ENCODE measurements at places on chromosomes 7 and 10.

DNA sequence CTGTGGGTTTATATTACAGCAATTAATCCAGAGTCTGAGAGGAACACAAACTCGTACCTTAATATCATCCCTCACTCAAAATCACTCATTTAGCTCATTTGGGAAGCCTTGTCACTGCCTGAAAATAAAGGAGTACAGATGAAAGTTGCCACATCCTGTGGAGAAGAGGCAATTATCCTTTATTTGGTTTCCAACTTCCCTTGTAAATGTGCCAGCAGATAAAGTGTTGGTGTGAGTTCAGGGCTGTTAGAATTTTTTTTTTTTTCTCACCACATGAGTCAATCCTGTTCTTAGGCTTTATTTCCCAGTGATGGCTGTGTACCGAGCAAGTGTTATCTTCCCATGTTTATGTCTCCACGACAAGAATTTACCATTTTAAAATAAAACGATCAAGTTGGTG, 99.0 kb upstream of the SMIM30 start:
- no peaks in the 10 kb centered on the region for H3K4me1 ChIP-seq
- H3K4me3 ChIP-seq, result no peak overlapping the region
- H3K27ac ChIP-seq, result no peak overlapping the region
- no peaks in the 10 kb centered on the region for H3K36me3 ChIP-seq
- DNase-seq, result no peak
- H3K27me3 ChIP-seq, result peaks cover 3% of the 10 kb centered on the region

DNA sequence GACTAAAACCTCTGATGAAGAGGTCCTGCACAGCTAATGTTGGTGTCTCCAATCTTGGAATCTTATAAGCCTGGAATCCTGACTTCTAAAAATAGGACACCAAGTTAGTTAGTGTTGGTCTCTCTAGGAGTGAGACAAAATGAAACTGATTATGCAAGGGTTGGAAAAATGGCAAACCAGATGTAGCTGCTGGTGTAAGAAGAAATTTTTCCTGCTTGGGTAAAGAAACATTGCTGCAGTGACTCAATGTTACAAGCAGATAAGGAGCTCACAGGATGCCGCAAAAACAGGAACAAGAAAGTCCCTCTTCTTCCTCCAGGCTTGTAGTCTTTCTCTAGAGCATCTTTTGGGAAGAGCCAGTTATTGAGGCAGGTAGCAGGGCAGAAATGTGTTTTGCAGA, 449.0 kb downstream of the ETV1 start:
- H3K4me1 ChIP-seq, result no peaks in the 10 kb centered on the region
- H3K27me3 ChIP-seq, result no peaks in the 10 kb centered on the region
- no peaks in the 10 kb centered on the region for H3K36me3 ChIP-seq
- H3K4me3 ChIP-seq, result no peak overlapping the region
- no peak for DNase-seq

- H3K27ac ChIP-seq, result peak overlapping the region; percentile 93
- no peaks in the 10 kb centered on the region for H3K27me3 ChIP-seq
- peak overlapping the region; percentile 83 for H3K4me3 ChIP-seq
- peak; percentile 16 for DNase-seq
Measured at GRCh38 chr7:106114716-106115383, 2.7 kb upstream of the SYPL1 start.

DNA sequence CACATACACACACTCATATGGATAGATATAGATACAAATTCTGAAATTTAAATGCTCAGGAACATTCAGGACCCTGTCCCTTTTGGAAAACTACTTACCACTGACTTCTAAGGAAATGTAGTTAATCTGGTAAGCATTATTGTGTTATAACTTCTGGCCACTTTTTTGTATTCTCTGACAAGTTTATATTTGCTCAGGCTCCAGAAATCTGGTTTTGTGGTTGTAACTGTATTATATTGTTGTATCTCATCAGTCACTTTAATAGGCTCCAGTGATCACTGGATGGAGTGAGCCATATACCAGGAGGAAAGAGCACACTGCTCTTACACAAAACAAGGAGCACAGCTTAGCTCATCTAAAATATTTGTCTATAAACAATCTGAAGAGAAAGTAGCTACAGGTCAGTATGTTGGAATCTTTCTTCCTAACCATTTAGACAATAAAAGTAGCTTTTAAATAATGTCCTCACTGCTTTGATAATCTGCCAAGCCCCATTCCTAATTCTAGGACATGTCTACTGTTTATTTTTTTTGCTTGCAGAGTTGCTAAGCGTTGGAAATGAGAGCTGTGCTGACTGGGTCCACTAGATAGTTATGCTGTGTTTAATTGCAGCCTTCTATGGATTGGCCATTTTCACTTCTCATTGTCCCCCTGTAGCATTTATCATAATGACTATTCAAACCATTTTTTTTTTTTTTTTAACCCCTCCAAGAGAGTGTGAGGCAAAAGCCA, 43.8 kb downstream of the SMNDC1 start:
- H3K4me1 ChIP-seq, result no peaks in the 10 kb centered on the region
- no peak overlapping the region for H3K4me3 ChIP-seq
- H3K27me3 ChIP-seq, result no peaks in the 10 kb centered on the region
- peaks cover under 1% of the 10 kb centered on the region for H3K36me3 ChIP-seq
- H3K27ac ChIP-seq, result no peak overlapping the region
- DNase-seq, result no peak

- DNase-seq, result no peak
- peaks cover 24% of the 10 kb centered on the region for H3K27me3 ChIP-seq
- no peak overlapping the region for H3K4me3 ChIP-seq
Measured at GRCh38 chr10:43959364-43960134, 310.9 kb upstream of the ZNF32 start.

DNA sequence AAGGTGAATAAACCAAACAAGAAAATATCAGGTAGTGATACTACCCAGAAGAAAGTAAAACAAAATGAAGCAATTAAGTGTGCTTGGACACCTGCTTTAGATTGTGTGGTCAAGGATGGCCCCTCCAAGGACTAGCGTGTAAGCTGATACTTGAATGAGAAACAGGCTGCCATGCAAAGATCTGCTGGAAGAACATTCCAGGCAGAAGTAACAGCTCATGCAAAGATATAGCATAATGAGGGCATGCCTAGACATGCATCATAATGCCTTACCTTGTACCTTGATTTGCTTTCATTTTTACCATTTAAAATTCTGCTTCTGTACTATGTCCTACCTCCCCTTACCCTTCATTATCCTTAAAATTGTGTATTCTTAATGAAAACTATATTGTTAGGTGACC, 74.8 kb upstream of the HDAC9 start:
- H3K27ac ChIP-seq, result no peak overlapping the region
- no peaks in the 10 kb centered on the region for H3K36me3 ChIP-seq
- DNase-seq, result no peak
- H3K4me3 ChIP-seq, result no peak overlapping the region
- H3K27me3 ChIP-seq, result no peaks in the 10 kb centered on the region
- no peaks in the 10 kb centered on the region for H3K4me1 ChIP-seq

DNA sequence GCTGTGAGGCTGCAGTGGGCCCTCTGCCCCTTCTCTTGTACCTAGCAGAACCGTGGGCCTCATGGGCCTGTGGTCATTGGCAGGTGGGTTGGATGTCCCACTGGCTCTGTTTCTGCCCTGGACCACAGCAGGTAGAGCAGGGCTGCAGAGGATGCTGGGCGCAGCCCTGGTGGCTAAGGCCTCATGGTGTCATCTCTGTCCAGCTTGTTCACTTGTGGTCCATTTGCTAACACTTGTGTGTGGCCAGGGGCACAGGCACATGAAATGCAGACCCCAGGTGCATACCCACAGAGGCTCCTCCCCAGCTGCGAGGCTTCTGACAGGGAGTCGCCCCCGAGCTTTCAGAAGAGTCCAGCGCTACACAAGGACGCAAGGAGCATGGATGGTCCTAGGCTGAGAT, 22.4 kb upstream of the TBRG4 start:
- no peaks in the 10 kb centered on the region for H3K36me3 ChIP-seq
- H3K27me3 ChIP-seq, result peaks cover 7% of the 10 kb centered on the region
- H3K4me1 ChIP-seq, result peaks cover 9% of the 10 kb centered on the region
- no peak overlapping the region for H3K4me3 ChIP-seq
- no peak overlapping the region for H3K27ac ChIP-seq

DNA sequence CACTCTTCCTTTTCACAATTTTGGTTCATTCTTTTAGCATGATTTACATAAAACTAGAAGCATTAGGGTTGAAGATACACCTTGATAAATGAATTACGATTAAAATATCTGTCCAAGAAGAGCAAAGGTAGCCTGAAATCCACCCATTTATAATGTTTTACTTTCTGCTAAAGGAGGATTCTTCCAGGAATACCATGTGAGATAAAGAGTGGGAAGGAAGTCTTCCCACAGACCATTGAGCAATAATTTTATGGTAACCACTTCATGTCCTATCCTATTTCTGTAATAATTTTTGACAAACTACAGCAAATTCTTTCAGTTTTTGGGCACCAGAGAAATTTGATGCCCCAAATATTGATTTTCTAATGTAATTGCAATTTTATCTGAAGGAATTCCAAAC, 150.6 kb upstream of the STEAP4 start:
- no peaks in the 10 kb centered on the region for H3K36me3 ChIP-seq
- no peaks in the 10 kb centered on the region for H3K4me1 ChIP-seq
- DNase-seq, result no peak
- H3K27me3 ChIP-seq, result no peaks in the 10 kb centered on the region
- no peak overlapping the region for H3K4me3 ChIP-seq

DNA sequence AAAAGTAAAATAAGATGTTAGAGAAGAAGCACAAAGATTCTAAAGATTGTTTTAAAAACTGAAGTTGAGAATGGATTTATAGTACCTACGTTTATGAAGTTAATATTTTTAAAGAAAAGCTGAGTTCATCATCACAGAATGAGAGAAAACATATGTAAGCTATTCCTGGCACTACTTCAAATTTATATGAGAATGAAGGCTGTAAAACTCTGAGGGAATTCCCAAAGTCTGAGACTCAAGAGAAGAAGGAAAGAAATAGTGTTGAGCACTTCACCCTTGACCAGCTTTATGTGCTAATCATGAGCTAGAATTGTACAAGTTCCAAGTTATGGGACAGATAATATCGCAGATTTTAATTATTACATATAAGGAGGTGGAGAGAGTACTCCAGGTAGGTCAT, 323.7 kb upstream of the GNAI1 start:
- no peaks in the 10 kb centered on the region for H3K4me1 ChIP-seq
- H3K36me3 ChIP-seq, result no peaks in the 10 kb centered on the region
- DNase-seq, result no peak
- H3K27ac ChIP-seq, result no peak overlapping the region
- no peak overlapping the region for H3K4me3 ChIP-seq

- DNase-seq, result no peak
- no peak overlapping the region for H3K27ac ChIP-seq
- no peaks in the 10 kb centered on the region for H3K4me1 ChIP-seq
- no peak overlapping the region for H3K4me3 ChIP-seq
- no peaks in the 10 kb centered on the region for H3K36me3 ChIP-seq
- no peaks in the 10 kb centered on the region for H3K27me3 ChIP-seq
Measured at GRCh38 chr10:1315178-1315577, 259.0 kb downstream of the WDR37 start.

GRCh38 chr10:29886299-29886698, 173.1 kb downstream of the JCAD start:
- H3K4me1 ChIP-seq, result no peaks in the 10 kb centered on the region
- H3K27ac ChIP-seq, result no peak overlapping the region
- no peak for DNase-seq
- H3K4me3 ChIP-seq, result no peak overlapping the region

- H3K27ac ChIP-seq, result no peak overlapping the region
- H3K4me3 ChIP-seq, result no peak overlapping the region
- H3K36me3 ChIP-seq, result peaks cover 4% of the 10 kb centered on the region
- no peak for DNase-seq
Measured at GRCh38 chr7:144454-144826, 47.9 kb upstream of the FAM20C start.

- no peak overlapping the region for H3K4me3 ChIP-seq
- DNase-seq, result no peak
Measured at GRCh38 chr10:71804077-71804476, 30.8 kb upstream of the VSIR start.

GRCh38 chr7:2503056-2503941, 16.3 kb upstream of the LFNG start:
- DNase-seq, result no peak
- peaks cover 12% of the 10 kb centered on the region for H3K4me1 ChIP-seq
- no peaks in the 10 kb centered on the region for H3K36me3 ChIP-seq
- H3K4me3 ChIP-seq, result no peak overlapping the region
- no peaks in the 10 kb centered on the region for H3K27me3 ChIP-seq

DNA sequence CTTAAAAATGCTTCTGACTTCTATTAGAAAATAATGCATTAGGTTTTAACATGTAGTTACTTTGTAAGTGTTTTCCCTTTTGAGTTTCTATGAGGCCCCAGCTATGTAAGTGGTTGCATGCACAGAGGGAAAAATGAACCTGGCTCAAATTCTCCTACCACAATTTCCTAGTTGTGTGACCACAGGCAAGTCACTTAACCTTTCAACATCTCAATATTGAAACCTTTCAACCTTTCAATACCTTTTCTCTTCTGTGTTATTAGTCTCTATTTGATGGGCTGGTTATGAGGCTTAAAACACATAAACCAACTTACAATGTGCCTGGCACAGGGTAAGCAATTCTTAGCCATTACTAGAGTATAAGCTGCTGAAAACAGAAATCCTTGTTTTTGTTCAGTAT, 203.0 kb downstream of the KCND2 start:
- no peak overlapping the region for H3K27ac ChIP-seq
- H3K27me3 ChIP-seq, result no peaks in the 10 kb centered on the region
- H3K4me3 ChIP-seq, result no peak overlapping the region
- DNase-seq, result no peak
- no peaks in the 10 kb centered on the region for H3K4me1 ChIP-seq
- H3K36me3 ChIP-seq, result no peaks in the 10 kb centered on the region
